ENCODE measurements at places on chromosomes 5 and 9. TPM values are rescaled to one million over a fixed set of nuclear protein-coding genes. Genes with fewer than 3 reads are reported as not detected.

GRCh38 chr9:131198041-131198715 is 72.8 kb downstream of the NUP214 start:
- DNase-seq: no peak

DNA sequence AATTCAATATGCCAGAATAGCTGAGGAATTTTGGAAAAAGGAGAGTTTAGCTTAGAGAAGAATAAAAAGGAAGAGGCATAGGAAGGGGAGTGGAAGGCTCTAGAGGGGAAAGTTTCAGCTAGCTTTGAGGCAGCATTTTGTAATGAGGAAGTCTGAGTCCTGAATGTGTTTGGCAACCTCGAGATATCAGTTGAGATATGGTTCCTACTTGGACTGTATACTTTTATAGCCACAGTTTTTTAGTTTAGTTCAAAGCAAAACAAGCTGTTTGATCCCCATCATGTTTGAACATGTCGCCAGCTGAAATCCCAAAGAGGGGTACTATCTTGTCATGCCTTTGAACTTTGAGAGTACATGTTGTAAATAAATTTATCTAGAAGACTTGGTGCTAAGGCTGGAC is 559.0 kb upstream of the FTMT start:
- no peak for DNase-seq

GRCh38 chr5:33595303-33595702 is 154.5 kb downstream of the TARS1 start:
- no peak for DNase-seq

DNA sequence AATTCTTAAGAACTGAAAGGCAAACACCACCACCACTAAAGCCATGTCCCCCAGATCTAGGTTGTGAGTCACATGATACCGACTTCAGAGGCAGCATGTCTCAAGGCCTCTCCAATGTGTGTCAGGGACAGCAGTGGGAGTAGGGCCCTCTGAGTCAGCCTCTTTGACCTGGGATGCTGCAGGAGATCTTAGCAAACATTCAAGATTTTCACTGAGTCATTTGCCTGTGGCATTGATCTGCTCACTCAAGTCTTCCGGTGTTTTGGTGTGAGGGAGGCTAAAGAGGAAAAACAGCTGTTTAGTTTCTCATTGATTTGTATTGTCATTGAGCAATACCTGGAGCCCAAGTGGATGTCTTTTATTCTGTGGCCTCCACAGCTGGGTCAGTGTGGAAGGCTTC is 36.1 kb downstream of the TMC1 start:
- DNase-seq: peak; percentile 11

The SH3RF2 gene
- not detected for total RNA-seq

DNA sequence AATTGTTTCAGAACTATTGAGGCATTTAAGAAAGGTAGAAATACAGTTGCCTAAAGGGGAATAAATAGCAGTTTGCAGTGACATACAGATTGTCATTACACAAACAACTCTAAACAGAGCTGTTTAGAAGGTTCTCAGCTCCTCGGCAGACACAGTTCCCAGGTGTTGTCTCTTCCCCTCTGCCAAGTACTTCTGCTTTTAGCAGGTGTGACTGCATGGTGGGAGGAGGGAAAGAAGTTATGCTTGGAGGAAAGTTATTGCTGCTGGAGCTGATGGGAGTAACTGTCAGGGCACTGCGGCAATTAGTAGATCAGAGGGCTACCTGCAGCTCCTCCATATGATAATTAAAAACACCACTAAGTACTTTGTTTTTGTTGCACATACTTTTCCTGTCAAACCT is 14.5 kb downstream of the EDIL3 start:
- DNase-seq: no peak

The MAP1B gene
- total RNA-seq: 1.4 TPM

DNA sequence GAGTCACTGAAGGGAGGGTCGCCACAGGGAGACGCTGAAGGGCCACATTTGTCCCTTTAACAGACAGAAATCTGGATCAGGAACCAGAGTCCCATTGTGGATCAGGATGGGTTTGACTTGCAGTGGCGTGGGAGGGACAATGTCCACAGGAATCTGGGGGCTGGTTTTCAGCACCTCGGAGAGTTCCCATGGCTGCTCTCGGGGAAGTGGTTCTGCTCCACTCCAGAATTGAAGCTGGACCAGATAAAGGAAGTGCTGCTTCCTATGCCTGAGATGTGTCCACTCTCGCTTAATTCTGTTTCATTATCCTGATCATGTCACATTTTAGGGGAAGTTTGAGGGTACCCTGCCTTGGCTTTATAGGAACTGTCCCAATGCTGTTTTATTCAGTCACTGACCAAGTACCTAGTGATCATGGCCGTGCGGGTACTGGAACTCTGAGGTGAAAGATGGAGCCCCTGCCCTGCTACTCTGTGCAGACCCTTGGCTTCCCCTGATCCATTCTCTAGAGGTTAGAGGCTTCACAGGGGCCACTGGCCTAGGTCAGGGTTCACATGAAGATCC is 28.7 kb downstream of the ENHO start:
- peak; percentile 19 for DNase-seq

The TJP2 gene
- 21.1 TPM for total RNA-seq

DNA sequence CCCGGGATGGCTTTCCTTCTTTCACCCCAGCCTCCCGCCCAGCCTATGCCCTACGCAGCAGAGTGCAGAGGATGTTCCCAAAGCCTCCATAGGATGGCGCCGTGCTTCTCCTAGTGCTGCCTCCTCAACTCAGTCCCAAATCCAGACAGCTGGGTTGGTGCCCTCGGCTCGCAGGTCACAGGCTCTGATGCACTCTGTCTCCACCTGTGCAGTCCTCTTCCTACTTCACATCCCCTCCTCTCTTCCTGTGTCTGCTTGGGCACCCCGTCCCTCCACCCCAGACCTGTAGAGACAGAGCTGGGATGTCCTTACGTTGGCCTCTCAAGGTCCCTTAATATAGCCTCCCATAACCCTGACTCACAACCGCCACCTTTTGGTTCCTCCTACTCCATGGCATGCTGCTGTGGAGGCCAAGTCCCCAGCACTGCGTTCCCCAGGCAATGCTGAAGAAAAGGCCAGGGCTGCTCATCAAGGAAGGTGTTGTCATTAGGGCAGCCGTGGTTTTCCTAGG is 314.4 kb downstream of the GADD45G start:
- DNase-seq: no peak

GRCh38 chr9:36315283-36315682 is 57.0 kb upstream of the GNE start:
- DNase-seq: no peak

GRCh38 chr9:72817413-72817812 is 135.4 kb downstream of the ALDH1A1 start:
- no peak for DNase-seq

The GBGT1 gene
- 2.3 TPM for total RNA-seq

- DNase-seq: no peak
Measured at GRCh38 chr5:55699041-55699688, 13.0 kb downstream of the SLC38A9 start.

The ACER2 gene
- total RNA-seq: 1.8 TPM

The NDUFS6 gene
- 24.7 TPM for total RNA-seq

DNA sequence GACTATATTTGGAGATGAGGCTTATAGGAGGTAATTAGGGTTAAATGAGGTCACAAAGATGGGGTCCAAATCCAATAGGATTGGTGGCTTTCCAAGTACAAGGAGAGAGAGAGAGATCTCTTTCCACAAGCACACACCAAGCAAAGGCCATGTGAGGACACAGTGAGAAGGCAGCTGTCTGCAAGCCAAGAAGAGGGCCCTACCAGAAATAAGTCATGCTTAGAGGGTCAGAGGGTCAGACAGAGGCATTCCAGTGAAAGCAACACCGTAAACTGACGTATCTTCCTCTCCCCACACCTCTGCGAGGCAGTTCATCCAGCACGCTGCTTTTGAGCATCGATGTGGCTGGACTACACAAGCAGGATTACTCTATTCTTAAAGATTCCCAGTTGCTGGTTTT is 87.9 kb downstream of the SLC1A3 start:
- DNase-seq: no peak

The SUSD1 gene
- total RNA-seq: 23.7 TPM

DNA sequence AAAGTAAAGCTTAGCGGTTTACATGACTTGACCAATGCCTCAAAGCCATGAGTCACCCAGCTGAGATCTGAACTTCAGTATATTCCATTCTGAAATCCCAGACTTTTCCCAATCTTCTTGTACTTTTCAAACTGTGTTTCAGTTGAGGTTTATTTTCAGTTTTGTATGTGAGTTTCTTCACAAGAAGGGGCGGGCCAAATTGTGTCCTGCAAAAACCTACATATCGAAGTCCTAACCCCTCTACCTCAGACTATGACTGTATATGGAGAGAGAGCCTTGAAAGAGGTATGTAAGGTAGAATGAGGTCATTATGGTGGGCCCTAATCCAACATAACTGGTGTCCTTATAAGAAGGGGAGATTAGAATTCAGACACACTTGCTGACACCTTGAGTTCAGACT is 666 bp upstream of the TLR4 start:
- DNase-seq: no peak

DNA sequence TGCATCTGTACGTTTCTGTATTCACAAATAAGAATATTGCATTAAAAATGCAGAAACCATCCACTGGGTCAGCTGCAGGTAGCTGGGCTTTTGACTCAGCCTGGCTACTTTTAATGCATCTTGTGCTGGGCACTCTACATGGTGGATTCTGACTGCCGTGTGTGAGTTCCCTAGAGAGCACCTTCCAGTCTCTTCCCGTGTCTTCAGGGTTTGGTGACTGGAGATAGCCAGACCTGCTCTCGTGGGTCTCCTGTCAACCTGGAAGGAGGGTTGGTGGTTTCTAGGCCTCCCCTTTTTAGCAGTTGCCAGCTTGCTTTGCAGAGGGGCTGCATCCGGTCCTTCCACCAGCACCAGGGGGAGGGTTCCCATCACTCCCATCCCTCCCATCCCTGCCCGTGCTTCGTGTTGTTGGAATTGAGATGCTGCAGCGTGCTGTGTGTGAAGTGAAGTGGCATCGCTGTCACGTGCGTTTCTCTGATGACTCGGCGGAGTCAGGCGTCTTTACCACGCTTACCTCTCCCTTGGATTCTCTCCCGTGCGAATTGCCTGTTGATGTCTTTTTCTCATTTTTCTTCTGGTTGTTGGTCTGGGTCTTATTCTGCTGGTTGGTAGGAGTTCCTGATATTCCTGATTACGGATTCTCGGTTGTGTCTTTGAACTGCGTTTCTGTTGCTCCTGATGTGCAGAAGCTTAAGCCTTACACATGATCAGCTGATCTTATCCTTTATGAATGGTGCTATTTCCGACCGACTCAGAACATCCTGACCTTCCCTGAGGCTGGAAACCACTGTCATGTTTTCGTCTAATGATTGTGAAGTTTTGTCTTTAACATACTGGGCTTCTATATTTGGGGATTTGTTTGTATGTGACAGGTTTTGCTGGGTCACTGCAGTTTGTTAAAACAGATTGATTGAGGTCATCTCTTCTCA is 16.9 kb downstream of the FBXW5 start:
- no peak for DNase-seq

DNA sequence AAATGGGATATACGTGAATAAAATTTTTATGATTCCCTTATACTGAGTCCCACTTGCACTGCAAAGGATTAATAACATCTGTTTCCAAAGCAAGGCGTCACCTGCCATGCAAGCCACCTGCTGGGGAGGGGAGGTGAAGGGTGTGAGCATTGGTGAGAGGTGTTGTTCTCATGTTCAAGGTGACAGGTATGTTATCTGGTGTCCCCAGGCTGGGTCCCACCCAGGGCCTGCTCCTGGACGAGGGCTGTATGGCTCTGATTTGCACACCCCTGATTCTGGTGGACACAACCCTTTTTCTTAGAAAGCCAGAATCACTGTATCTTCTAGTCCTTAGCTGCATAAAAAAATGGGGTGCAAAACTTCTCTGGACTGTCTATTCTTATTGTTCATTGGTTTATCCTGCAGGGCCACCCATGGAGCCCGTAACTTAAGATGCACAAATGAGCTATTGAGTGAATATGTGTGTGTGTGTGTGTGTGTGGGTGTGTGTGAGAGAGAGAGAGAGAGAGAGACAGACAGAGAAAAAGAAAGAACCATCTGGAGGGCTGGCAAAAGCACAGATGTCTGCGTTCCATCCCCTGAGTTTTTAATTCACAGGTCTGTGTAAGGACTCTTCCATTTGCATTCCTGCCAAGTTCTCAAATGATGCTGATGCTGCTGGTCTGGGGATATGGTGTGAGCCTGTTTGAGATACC is 53.7 kb downstream of the SYK start:
- no peak for DNase-seq

GRCh38 chr5:116442095-116442534 is 132.5 kb downstream of the SEMA6A start:
- DNase-seq: no peak

DNA sequence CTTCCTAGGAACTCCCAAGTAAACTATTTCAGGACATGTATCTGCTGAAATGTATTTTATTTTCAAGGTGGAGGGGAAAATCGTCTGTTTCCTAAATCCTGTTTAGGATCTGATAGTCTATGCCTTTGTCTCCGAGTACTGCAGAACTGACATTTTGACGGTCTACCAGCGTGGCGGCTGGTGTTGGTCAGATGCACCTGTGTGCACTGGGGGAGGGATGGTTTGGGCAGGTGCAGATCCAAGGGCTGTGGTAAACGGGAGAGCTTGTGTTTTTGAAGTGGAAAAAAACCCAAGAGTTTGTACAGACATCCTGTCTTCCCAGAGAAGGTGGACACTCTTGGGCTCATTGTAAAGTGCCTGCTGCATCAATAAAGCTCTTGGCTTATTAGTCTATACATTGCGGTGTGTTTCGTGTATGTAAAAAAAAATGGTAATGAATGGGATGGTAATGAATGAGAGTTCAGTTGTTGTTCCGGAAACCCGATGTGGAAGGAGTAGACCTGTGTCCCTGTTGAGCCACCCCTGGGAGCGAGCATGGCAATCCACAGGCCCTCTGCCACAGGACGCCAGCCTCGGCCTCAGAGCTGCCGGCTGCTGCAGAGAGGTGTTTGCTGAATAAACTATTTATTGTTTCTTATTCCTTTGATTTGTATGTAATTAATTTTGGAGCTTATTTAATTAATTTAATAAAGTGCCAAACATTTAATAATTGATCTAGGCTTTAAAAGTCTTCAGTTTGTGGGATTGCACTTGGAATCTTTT is 15.3 kb downstream of the ARPC5L start:
- DNase-seq: no peak

The CD180 gene
- total RNA-seq: 1.3 TPM

The NMUR2 gene
- total RNA-seq: not detected

DNA sequence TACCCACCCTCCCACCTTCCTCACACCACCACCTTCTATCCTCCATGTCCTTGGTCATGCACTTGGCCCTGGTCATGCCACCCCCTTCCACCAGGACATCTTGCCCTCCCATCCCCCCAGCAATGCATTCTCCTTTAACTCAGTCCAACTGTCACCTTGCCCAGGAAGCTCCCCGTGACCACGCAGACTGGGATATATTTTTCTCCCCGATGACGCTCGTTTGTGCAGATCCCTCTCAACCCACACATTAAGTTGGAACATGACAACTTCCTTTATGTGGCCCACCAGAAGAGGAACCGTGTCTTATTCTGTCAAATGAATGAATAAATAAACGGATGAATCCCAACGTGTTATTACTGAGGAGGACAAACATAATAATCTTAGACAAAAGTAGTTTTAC is 82.8 kb upstream of the TAS2R1 start:
- DNase-seq: no peak

DNA sequence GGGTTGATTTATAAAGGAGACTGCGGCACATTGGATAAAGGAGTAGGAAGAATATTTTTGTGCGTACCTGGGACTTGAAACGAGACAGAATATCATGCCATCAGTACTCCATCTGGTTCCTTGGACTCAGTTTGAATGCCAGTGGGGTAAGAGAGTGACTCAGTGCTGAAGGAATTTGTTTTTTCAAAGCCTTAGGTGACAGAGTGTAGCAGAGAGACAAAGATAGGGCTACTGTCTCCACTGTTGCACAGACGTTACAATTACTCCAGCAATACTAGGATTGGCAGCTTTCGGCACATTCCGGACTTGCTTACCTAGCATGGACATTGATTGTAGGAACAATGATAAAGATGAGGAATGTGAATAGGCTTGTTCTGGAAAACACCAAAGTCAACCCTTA is 250.7 kb downstream of the KCTD16 start:
- no peak for DNase-seq

Measured in T-helper 17 cell (primary cell).